ENCODE measurements at places on chromosomes 2 and 18.

DNA sequence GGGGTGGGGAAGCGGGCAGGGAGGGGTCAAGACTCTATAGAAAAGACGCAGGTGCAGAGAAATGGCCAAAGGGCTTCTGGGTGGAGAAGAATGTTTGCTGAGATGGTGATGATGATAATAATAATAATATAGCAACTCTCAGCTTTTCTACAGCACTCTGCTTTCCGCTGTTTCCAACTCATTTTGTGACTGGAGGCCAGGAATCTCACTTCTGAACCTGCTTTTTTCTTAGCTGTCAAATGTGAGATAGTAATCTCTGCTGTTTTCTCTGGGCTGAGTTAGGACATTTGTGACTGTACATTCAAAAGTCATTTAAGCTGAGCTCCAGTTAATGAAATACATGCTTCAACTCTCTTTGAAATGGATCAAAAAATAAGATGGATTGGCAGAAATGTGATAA is 58.4 kb downstream of the TNS1 start:
- DNase-seq, result no peak

DNA sequence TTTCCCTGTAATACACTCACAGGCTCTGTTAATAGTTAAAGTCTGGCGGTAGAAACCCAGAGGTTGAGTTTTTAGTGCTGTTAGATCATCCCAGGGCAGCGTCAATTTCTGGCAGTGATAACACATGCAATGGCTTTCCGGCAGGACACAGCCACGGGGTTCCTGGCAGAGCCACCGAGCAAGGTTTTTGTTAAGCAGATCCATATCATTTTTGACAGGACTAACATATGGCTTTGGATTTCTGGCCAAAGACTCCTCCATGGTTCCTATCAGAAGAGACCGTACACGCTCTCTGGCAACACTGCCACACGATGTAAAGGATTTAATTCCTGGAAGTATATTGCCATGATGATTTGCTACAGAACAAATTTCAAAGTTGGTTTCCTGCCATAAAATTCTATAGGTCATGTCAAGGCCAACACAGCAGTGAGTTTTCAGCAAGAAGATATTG is 854.3 kb downstream of the LRRTM4 start:
- no peak for DNase-seq

- no peak for DNase-seq
Observed at GRCh38 chr2:158726911-158727592, 68.1 kb upstream of the DAPL1 start.

DNA sequence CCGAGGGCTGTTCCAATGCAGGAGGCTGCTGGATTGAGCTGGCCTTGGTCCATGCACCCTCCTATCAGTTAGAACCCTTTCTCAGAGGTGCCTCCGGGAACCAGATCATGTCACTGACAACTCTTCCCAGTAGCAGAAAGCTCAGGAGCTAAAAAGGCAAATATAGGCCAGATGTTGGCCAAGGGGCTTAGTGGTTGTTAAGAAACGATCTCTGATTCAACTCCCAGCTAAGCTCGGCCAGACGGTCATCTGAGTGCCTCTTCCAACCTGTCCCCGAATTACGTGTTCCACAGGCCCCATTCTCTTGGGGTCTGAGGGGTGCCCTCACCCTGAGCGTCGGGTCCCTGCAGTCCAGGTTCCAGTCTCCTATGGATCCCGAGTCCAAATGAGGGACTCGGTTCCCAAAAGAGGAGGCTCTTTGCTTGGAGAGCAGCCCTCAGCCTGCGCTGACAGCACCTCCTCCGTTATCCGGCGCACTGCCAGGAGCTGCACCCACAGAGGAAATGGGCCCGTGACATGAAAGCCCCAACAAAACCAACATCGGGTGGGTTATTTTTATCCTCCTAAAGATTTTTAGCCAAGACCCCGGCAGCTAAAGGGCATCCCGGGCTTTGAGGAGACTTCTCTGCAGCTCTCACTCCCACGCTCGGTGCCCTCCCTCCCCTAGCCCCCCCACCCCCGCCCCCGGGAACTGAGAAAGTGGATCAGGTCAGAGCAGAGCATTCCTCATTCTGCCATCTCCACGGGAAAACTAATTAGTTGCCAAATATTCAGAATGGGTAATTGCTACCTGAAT is 106.6 kb upstream of the ID2 start:
- DNase-seq, result no peak

DNA sequence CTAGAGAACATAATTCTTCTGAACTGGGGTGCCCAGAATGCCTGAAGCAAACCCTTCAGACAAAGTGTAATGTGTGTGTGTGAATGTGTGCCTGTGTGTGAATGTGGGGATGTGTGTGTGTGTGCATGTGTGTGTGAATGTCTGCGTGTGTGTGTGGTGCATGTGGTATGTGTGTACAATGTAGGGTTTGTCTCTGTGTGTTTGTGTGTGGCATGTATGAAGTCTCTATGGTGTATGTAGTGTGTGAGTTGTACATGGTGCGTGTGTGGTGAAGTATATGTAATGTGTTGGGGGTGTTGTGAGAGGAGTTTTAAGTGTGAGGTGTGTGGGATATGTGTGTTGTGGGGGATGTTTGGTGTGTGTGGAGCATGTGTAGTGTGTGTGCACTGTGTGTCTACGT is 129.3 kb upstream of the SOX11 start:
- no peak for DNase-seq

DNA sequence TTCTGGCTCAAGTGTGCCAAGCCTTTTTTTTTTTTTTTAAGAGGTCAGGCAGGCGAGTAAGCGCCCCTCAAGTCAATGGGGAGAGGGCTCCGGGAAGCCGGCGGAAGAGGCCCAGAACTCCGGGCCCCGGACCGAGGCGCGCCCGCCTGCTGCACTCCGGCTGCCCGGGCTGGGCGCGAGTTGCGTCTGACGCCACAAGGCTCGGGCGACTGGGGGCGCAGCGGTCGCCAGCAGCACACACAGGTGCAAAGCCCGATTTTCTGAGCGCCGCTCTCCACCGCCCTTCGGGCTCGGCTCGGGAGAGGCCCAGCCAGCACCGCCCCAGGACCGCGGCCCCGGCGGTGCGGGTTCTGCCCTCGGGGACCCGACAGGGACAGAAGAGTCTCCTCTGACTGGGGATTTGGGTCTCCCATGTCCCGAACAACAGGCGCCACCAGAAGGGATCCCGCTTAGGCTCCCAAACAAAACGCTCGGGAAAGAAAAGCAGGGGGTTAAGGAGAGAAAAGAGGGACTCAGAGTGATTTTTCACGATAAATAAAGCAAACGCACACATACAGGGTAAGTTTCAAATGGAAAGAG is 787 bp downstream of the ERBB4 start:
- no peak for DNase-seq

- DNase-seq, result no peak
Observed at GRCh38 chr2:161780881-161781280, 156.7 kb downstream of the SLC4A10 start.

DNA sequence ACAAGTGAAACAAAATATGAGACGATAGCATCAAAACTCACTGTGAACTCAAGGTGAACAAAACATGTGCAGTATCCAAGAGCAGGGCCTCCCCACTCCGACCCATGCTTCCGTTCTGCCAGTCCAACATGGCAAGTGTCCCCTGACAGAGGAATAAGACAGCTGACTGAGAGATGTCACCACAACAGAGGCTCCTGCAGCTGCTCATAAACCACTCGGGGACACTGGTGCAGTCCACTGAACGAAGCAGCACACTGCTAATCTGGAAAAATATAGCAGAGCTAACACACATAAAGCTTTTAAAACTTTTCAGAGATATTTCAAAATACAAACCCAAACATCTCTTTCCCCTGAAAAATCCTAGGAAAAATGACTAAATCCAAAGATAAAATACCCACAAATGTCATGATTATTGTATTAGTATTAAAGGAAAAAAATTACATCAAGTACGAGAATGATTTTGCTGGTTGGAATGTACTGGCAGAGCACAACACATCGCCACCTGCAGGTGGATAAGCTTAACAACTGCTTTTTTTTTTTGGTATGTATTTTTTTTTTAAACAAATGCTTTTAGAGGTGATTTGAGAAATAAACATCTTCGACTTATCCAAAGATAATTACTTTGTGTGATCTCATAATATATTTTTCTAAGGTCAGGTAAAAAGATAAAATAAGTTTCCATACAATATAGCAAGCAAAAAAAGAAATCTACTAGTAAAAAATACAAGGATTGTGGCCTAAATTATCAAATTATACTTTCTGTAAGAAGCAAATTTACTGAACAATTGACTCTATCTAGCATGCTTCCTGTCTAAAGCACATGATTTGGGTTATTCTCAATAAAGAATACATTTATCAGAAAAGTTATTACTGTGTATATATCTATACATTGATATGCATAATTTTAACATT is 18.6 kb downstream of the THADA start:
- no peak for DNase-seq

- DNase-seq, result no peak
Observed at GRCh38 chr2:641872-642815, 35.1 kb downstream of the TMEM18 start.

DNA sequence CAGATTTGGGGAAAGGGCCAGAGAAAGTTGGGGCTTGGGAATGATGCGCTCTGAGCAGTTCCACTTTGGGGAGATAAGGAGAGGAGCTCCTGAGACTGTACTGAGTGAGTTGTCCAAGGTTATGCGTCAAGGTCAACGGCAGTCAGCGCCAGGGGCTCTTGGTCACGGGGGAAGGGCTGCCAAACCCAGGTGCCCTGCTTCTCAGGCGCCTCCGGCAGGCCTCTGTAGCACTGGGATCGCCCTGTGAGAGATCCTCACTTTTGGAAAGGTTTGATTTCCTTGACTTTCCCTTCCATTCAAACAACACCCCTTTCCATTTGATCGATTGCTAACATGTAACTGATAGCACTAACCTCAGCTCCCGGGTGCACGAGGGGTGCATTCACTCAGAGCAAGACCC is 136.5 kb upstream of the SOX11 start:
- no peak for DNase-seq

- no peak for DNase-seq
Observed at GRCh38 chr2:203532957-203533658, 2.0 kb downstream of the RAPH1 start.

DNA sequence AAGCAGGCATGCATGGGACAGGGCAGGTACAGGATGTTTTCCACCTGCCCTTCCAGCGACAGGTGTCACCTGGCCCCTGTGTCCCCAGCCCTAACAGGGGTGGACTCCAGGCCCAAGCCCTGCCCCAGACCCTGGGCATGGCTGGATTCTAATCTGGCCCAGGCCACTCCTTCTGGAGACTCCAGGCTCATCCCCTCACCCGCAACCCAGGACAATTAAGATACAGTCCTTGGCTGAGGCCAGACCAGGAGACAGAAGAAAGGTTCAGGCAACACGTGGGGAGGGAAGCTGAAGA is 9.5 kb downstream of the BIN1 start:
- DNase-seq, result no peak

DNA sequence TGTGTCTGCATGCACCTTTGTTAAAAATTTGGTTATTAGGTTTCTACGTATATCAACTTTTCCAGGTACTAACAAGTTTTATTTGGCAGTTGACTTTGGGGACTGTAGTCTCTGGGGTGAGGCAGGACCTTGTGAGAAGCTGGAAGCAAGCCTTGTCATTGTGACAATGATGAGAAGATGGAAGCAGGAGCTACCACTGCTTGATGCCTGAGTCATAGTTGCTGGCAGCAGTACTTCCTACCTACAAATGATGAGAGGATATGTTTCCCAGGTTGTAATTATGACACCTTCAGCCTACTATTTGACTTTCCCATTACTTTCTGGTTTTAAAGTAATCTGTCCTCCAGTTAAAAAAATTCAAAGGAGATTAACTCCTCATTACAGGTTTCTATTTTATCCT is 516.3 kb downstream of the NRXN1 start:
- DNase-seq, result no peak

DNA sequence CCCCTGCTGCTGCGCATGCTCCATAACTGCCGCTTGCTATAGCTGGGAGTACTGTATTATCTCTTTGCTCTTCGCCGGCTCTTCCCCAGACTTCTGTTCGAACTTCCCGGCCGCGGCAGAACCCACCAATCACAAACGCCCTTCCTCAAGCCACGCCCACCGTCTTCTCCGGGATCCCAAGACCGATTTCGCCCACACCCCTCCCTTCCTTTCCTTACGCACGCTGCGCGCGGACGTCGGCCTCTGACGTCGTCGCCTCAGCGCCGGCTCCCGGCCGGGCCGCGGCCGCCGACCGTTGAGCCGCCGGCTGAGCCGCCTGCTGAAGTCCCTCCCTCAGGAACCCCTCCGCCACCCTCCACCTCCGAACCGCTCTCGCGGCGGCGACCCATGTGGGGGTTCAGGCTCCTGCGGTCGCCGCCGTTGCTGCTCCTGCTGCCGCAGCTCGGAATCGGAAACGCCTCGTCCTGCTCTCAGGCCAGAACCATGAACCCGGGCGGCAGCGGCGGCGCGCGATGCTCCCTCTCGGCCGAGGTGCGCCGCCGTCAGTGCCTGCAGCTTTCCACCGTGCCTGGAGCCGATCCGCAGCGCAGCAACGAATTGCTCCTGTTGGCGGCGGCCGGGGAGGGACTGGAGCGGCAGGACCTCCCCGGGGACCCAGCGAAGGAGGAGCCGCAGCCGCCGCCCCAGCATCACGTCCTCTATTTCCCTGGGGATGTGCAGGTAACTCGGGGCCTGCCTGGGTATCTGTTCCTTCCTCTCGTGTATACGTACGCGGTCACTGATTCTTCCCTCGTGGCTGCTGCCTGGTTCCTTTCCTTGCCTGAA is at the start of gene C2orf69:
C2orf69 (plus strand) TSS at position 242 of the 825 bp plus-strand sequence; CDS start at position 388, 146 bp downstream.
- peak; percentile 91 for DNase-seq

GRCh38 chr2:217160978-217161973 is 301.4 kb upstream of the TNP1 start:
- DNase-seq, result no peak

Measured in stimulated activated CD4-positive, alpha-beta T cell treated with anti-CD3 and anti-CD28 coated beads, Interleukin-12 subunit alpha, Interleukin-12 subunit beta, amount 100 ng/mL, for 48 hours (primary cell).